Fibroblast of gingiva (primary cell): ENCODE measurements at places on chromosomes 2 and 18.

DNA sequence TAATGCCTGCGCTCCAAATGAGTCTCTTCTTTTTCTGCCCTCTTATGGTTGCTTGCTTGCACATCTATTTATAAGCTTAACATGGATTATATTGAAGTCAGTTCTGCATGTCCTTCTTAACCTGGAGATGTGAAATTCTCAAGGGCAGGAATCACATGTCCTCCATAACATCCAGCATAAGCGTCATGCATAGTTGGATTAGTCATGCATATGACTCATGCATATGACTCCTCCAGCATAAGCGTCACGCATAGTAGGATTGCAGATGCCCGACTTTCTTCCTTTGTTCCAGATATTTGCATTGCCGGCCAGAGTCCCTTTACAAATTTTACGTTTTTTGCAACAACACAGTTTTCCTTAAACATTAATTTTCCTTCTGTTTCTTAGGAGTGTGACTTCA is 308.6 kb downstream of the TGIF1 start:
- no peak for DNase-seq

DNA sequence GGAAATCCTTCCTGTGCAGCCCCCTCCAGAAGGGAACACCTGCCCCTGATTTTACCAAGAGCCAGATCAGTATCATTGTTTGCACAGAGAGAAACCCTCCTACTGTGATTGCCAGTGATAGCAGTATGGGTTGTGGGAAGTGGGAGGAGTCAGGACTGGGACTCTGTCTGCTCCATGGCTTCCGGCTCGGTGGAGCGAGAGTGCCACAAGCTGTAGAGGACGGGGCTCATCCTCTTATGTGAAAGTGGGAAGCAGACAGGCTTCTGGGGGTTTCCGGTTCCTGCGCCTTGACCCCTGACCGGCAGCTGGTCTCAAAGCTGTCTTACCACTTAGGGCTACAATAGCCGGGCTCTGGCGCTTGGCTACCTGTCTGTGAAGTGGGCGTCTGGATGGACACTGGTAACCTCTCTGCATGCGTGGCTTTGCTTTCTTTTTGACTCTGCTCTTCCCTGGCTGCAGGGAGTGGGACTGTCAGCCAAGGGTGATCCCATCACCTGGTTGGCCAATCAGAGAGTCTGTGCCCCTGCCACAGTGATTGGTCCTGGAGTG is 79.7 kb downstream of the BCL2L11 start:
- no peak for DNase-seq

GRCh38 chr2:46787364-46787763 is 128.2 kb downstream of the MCFD2 start:
- no peak for DNase-seq

GRCh38 chr2:105744091-105744908 is 412 bp upstream of the NCK2 start:
- peak; percentile 56 for DNase-seq

DNA sequence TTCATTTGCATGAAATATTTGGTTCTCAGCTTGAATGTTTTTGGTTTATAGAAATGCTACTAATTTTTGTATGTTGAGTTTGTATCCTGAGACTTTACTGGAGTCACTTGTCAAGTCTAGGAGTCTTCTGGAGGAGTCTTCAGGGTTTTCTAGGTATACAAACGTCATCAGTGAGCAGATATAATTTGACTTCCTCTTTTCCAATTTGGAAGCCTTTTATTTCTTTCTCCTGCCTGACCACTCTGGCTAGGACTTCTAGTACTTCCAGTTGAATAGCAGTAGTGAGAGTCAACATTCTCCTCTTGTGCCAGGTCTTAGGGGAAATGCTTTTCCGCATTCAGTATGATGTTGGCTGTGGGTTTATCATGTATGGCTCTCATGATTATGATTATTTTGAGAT is 55.4 kb upstream of the THUMPD2 start:
- DNase-seq: no peak

GRCh38 chr2:96523659-96524481 is 12.7 kb upstream of the ARID5A start:
- peak; percentile 85 for DNase-seq

DNA sequence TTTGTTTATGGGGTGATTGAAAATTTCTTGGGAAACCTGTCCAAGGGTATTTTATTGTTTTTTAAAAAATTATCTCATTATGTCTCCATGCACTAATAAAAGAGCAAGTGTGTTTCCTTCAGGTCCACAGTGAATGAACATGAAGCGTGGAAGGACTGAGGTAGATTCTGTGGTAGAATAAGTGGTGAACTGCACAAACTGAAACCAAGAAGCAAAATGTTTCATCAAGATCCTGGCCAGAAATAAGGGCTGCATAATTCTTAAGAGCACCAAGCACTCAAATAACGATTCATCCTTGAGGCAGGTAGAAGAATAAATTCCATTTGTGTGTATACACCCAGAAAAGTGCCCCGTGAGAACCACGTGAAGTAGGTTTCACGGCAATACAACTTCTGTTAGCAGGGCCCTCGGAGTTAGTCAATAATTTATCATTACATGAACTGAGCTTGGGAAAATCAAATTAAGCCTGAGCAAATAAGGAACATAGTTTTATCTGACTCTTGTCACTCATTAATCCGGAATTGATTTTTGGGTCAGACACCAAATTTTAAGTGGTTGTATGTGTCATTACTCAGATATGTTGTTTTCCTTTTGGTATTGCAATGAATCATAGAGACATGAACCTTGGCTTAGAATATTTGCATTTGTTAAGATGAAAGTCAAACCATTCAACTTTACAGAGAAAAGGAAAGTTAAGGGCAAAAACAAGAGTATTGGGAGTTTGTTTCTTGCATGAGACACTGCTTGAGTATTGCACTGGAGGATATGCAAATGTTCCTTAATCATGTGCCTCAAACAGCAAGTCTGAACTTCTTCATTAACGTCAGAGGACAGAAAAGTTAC is 472.6 kb upstream of the NETO1 start:
- DNase-seq: peak; percentile 39
